ENCODE measurements at places on chromosomes 7 and 10.

GRCh38 chr10:12353399-12354242 lies 4.3 kb downstream of the CAMK1D start:
- DNase-seq, result no peak

GRCh38 chr10:5199398-5199797 lies 2.8 kb downstream of the AKR1C4 start:
- no peak for DNase-seq

GRCh38 chr10:29470355-29470705 lies 164.4 kb downstream of the SVIL start:
- no peak for DNase-seq

GRCh38 chr7:81430150-81430549 lies 339.7 kb downstream of the HGF start:
- no peak for DNase-seq

- DNase-seq, result no peak
Observed at GRCh38 chr7:143227806-143228205, 6.0 kb downstream of the TAS2R40 start.

Measured in LoVo (cell line).